ENCODE measurements at places on chromosomes 7 and 10. TPM values are rescaled to one million over a fixed set of nuclear protein-coding genes. Genes with fewer than 3 reads are reported as not detected.

DNA sequence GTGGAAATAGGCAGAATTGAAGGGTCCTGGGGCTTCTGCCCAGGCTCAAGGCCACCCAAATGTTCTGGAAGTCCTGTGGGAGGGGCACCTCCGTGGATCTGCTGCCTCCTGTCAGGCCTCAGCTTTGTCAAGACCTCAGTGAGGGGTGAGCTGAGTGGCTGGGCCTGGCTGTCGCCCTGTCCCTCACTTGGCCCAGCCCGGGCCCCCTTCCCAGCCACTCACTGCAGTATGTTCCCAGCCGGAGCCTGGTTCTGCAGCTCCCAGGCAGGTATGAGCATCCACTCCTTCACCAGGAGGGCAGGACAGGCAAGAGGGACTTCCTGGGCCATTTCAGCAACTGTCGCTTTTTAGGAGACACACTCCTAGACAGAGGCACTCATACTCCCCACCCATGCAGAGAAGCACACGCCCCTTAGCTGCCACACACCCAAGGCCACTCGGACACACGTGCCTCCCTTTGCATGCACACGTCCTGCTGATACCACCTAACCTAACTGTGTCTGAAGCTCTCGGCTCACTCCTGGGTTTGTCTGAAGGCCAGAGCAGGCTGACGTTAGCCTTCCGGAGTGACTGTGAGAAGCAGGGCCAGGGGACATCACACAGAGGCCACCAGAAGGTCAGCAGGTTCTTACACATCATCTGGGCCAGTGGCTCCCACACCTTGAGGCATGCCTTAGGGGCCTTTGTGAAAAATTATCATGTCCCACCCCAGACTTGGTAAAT lies 72.2 kb upstream of the COL13A1 start:
- DNase-seq: no peak

DNA sequence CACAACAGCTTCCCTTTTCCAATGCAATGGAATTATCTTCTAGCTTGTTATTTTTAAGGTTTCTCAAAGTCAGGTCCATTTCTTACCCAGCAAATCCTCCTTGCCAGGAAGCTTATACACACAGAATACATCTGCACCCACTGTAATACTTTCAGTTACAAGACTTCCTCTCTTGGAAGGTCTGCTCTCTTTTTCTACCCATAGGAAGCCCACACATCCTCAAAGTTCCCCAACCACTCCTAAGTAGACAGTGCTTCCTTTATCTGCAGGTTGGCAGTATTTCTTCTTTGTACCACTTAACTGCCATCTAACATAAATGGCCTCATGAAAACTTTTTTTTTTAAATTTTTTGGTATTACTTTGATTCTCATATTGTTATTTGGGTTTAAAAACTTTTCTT lies 155.6 kb downstream of the TAX1BP1 start:
- no peak for DNase-seq

- DNase-seq: no peak
These were observed 97.0 kb downstream of the SEMA3C start for GRCh38 chr7:80821771-80822319.

DNA sequence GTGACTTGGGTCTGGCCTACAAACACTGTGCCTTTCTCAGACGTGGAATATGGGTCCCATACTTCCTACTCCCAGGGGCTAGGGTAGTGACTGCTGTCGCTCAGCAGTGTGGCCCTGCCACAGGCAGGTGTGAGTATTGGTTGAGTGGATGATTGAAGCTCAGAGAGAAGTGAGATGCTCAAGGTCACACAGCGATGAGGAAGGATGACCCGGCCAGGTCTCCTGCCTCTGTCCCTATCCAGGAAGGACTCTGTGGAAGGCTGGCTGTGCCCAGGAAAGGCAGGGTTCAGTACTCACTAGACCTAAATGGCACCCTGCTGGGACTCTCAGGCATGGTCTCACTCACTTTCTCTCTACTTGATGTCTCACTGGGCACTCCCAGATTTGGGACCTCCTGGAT lies 2.8 kb downstream of the PRF1 start:
- DNase-seq: no peak

Gene ATOH7
- not detected for total RNA-seq

DNA sequence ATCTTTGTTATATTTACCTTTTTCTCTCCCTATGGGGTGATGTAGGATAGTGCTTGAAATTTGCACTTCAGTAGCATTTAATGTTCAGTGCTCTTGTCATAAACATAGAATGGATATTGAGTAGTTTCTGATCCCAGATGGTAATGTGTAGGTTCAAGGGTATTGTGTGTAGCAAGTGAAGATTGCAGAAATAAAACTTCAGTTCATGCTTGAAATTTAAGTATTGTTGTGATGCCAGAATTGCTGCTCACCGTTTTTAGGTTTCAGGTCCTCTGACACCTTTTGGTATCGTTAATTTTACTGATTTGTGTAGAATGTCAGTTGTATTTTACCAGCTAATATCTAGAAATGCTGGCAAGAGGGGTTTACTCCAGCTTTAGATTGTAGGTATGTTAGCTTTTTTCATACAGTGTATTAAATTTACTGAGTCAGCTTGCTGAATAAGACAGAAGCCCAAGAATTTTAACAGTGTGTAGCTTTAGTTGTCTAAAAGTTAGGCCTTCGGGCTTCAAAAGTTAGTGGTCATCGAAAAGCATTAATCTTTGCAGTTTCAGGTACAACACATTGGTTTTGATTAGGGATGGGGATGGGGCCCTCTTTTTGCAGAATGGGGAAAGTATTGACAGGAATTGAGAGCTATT lies 1.9 kb downstream of the PTEN start:
- DNase-seq: no peak

Gene SEC31B
- total RNA-seq: 121 TPM

GRCh38 chr7:73717991-73718405 lies 1.5 kb downstream of the STX1A start:
- DNase-seq: peak; percentile 73

DNA sequence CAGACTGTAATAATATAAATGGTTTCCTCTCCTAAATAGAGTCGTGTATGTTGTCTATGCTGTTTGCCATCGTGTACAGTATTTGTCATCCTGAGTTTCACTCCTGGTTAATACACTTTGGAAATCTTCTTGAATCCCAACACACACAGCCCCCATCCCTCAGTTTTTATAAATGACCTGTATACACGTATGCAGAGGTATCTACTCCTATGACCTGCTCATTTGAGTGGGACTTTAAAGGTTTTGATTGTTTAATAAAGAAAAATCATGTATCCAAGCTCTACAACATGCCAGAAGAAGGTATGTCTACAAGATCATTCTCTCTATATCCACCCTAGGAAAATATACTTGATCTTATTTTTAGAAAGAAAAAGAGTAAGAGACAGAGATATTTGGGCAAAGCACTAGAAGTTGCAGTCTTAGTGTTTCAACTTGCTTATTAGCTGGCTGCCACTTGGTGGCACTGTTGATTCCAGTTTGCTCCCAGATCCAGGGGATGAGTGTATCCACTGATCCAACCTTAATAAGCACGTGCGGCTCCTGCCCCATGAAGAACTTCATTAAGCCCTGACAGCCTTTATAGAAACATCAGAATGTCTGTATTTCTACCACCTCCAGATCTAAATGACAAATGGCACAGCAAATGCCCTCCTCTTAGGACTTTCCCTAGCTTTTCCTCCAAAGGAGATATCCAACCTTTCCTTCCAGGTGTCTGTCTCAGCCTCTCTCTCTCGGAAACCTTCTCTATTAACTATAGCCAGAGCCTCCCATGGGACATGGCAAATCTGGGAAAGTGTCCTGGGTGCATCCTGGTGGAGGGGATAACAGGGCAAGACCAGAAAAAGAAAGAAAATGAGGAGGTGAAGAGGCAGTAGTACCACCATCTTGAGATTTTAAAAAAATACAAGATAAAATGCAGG lies 181.6 kb upstream of the NEBL start:
- peak; percentile 27 for DNase-seq

DNA sequence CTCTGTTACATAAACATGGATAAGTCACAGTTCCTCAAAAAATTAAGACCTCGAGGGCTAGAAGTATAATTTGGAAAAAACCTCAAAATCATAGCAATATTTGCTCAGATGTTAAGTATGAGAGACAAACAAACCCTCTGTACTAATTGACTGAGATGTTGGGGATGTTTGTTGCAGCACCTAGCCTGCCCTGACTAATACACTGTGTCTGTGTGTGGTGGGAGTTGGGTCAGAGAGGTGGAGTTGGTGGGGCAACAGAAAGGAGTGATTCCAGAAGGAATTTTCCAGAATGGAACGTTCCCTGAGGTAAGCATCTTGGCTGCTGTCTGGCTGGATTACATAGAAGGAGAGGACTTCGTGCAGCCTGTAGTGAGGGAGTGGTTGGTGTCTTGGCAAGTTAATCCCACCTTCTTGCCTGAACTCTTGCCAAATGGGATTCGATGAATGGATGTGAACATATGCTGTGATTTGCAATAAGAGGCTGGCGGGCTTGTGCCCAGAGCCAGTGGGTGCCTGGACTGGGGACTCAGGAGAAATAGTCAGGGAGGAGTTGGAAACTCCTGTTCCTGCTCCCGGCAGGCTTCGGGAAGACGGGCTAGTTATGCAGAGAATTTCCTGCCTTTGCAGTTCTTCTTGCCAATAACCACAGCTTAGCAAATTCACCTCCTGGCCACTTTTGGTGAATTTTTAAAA lies 9.3 kb upstream of the FAM180A start:
- DNase-seq: no peak

DNA sequence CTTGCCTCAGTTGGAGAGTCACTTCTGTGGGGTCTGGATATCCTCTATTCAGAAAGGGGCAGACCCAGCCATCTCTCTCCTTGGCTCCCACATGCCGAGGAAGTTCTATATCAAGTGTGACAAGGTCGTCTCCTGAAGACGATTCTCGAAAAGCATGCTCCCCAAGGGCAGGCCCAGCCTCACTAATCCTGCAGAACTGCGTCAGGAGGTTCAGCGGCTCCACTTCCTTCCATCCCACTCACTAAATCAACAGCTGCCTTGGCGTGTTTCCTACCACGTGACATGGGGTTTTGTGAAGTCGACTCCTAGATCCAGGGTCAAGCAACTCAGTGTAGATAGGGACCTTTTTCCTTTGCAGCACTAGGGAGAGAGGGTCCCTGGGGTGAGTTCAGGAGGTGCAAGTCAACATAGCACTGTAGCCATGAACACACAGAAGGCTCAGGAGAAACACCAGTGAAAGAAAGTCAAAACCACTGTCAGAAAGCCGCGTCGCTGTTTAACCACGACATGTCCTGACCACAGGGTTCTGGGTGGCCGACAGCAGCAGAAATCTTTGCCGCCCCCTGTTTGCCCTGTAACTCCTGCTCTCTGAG lies 156.4 kb downstream of the PRPF18 start:
- DNase-seq: no peak

DNA sequence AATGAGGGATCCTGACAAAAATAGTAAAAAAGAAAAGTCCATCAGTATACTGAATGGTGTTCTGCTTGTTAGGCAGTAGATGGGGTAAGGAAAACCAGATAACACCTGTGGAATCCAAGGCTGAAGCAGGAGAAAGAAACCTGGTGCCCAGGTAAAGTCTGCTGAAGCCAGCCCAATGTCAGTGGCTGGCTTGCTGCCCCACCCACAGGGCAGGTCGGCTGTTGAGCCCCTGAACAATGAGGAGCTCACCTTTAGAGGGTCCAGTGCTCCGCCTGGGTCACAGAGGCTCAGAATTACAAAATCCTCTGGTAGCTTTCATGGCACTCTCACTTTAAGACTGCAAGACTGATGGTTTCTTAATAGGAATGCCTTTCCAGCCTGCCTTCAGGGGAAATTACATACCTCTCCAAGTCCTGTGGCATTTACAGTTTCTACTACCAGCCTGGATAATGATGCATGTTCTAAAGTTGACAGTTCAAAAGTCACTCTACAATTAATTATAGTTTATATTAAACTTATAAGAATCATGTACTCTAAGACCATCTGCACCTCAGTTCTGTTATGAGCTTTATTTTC lies 23.8 kb downstream of the DHX32 start:
- DNase-seq: no peak

- DNase-seq: no peak
These were observed 31.5 kb upstream of the RSBN1L start for GRCh38 chr7:77664715-77665114.

GRCh38 chr7:137690635-137691034 lies 156.1 kb downstream of the DGKI start:
- no peak for DNase-seq

DNA sequence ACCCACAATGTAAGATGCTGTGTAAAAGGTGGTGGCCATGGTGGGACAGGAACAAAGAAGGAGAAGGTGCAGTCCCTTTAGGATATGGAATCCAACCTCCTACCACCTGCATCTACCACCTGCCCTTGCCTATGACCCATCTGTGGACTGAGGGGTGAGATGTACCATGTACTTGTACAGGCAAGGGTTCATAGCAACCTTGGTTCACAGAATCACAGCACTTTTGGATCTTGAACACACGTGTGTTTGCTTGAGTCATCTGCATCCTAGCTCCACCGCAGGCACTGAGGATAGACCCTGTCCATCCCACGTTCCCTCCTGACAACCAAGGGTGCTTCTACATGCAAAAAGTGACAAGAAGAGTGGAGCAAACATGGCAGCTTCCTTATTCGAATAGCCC lies 162.3 kb downstream of the GFRA1 start:
- DNase-seq: no peak

DNA sequence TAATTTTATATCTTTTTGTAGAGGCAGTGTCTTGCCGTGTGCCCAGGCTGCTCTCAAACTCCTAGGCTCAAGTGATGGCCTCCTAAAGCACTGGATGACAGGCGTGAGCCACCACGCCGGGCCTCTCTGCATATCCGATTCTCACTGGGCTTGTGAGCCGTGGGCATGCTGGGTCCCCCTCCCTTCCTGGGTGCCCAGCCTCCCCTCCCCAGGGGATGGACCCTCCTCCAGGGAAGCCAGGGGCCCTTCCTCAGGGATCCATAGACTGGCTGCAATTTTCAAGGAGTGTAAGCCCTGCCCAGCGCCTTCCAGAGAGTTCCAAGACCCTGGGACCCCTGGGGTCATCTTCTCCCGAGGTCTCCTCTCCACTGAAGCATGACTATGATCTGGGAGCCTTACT lies 23.7 kb upstream of the ELFN1 start:
- DNase-seq: no peak

GRCh38 chr10:92729886-92730285 lies 40.1 kb downstream of the HHEX start:
- no peak for DNase-seq

GRCh38 chr7:121798896-121799295 lies 74.1 kb upstream of the PTPRZ1 start:
- DNase-seq: no peak

- no peak for DNase-seq
These were observed 11.6 kb downstream of the CBX3 start for GRCh38 chr7:26212921-26213718.

GRCh38 chr10:93390306-93391090 lies 91.6 kb downstream of the MYOF start:
- DNase-seq: no peak

- DNase-seq: no peak
These were observed 52.6 kb upstream of the CAPZA2 start for GRCh38 chr7:116809636-116810266.

Gene LIPF
- not detected for total RNA-seq

Gene PLPP4
- total RNA-seq: not detected

- DNase-seq: no peak
These were observed 809.5 kb upstream of the CELF2 start for GRCh38 chr10:10208196-10208595.

Gene IL2RA
- total RNA-seq: 706 TPM

Gene NUTM2A
- 0.23 TPM for total RNA-seq

All from activated naive CD4-positive, alpha-beta T cell treated with anti-CD3 and anti-CD28 coated beads, Interleukin-2, amount 50 U/mL, for 72 hours (primary cell).